ENCODE measurements at places on chromosomes 12 and 14.

- no peak for DNase-seq
Measured at GRCh38 chr14:53982546-53982945, 25.9 kb upstream of the BMP4 start.

- peak; percentile 81 for DNase-seq
Measured at GRCh38 chr14:103628684-103629502, at the start of gene KLC1. TSS of gene KLC1 (plus strand) at chr14:103629211. CDS start at chr14:103654565, 25,354 bp downstream.

DNA sequence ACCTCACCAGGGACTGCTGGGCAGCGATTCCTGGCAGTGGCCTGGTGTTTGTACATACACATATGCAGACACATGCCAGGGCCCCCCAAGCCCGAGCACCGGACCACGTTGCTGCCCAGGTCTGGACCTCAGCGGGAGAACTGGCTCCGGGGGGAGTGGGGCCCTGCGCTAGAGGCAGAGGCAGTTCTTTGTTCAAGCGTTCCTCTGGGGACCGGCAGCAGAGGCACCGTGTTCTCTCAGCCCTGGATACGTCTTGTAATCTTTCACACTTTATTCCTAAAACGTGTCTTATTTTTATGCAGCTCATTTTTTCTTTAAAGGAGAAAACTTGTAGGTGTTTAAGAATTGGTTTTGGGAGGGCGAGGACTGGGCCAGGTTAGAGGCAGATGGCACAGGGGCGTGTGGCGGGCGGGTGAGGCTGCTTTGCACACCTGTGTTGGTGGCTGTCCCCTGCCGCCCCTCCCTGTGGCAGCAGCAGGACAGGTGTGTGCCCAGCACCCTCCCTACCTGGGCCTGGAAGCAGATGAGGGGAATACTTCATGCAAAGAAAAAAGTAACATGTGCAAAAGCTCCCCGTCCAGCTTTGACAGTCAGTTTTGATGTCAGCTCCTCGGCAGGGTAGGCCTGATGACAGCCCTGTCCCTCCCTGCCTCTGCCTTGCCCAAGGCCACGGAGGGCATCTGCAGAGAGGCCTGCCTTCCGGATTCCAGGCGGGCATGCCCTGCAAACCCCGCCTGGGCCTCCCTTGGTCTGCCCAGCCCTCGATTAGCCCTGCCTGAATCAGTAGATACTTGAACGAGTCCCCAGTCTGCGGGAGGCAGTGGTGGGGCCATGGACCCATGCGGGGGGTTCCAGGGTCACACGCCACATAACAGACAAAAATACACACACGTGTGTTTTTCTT is 7.0 kb upstream of the PUS1 start:
- no peak for DNase-seq

GRCh38 chr14:87161502-87161901 is 831.5 kb downstream of the GALC start:
- DNase-seq, result no peak

GRCh38 chr12:93536111-93536765 is 36.2 kb upstream of the SOCS2 start:
- no peak for DNase-seq

- DNase-seq, result no peak
Measured at GRCh38 chr12:13504074-13504473, 307.5 kb downstream of the EMP1 start.

DNA sequence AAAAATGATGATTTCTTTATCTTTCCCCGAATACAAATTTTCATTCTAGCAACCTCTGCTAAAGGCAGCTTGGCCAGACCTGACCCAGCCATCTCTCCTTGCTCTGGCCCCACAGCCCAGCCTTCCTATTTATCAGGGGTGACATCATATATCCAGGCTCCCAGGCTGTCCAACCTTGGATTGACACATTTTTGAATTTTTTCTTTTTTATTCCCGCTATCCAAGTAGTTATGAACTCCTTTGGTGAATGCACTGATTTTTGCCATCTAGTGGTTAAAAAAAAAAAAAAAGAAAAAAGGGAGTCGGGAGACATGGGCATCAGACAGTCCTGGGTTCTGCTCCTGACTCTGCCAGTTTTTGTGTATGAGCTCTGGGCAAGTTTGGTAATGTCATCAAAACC is 120.5 kb downstream of the PTPN11 start:
- no peak for DNase-seq

GRCh38 chr14:45089813-45090212 is 5.9 kb downstream of the PRPF39 start:
- no peak for DNase-seq

Data from anterior cingulate cortex (tissue), 58 donors.